ENCODE measurements at places on chromosomes 1 and 21. TPM values are rescaled to one million over a fixed set of nuclear protein-coding genes. Genes with fewer than 3 reads are reported as not detected.

Gene LRRC3
- 2.6 TPM for total RNA-seq

Gene NUAK2
- total RNA-seq, result 15.5 TPM

Gene HAX1
- 80.4 TPM for total RNA-seq

DNA sequence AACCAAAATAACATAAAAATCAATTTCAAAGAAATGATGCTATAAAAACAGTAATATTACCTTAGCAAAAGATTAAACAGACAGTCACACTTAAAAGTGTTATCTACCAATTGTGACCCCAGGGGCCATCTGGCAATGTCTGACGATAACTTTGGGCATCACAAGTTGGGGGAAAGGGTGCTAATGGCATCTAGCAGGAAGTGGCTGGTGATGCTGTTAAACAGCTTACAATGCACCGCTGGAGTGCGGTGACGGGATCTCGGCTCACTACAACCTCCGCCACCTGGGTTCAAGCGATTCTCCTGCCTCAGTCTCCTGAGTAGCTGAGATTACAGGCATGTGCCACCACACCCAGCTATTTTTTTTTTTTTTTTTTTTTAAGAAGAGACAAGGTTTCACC, 27.6 kb downstream of the NUP133 start:
- H3K4me1 ChIP-seq, result no peaks in the 10 kb centered on the region
- DNase-seq, result no peak
- H3K27ac ChIP-seq, result no peak overlapping the region

- DNase-seq, result no peak
- H3K27ac ChIP-seq, result no peak overlapping the region
- no peak overlapping the region for H3K4me3 ChIP-seq
- peaks cover 11% of the 10 kb centered on the region for H3K27me3 ChIP-seq
- peaks cover 2% of the 10 kb centered on the region for H3K4me1 ChIP-seq
- H3K36me3 ChIP-seq, result peaks cover 31% of the 10 kb centered on the region
These were observed 3.5 kb upstream of the ACTA1 start for GRCh38 chr1:229437443-229437842.

- no peak overlapping the region for H3K27ac ChIP-seq
- DNase-seq, result no peak
- no peaks in the 10 kb centered on the region for H3K36me3 ChIP-seq
- H3K27me3 ChIP-seq, result no peaks in the 10 kb centered on the region
- no peak overlapping the region for H3K4me3 ChIP-seq
These were observed 221.3 kb upstream of the DMRTA2 start for GRCh38 chr1:50644447-50645105.

Data from H9 (cell line).